Body of pancreas (tissue), 4 donors: ENCODE measurements at places on chromosomes 4 and X. TPM values are rescaled to one million over a fixed set of nuclear protein-coding genes. Genes with fewer than 3 reads are reported as not detected.

Gene SUPT20HL2
- total RNA-seq: not detected

Gene RP2
- total RNA-seq: 0.99 TPM

Gene LARP1B
- total RNA-seq: 49.8 TPM

Gene RUFY3
- total RNA-seq: 46.4 TPM

Gene TSC22D3
- total RNA-seq: 144 TPM

Gene HPGD
- total RNA-seq: 0.33 TPM

Gene SMR3B
- total RNA-seq: not detected

Gene TIGD4
- 3.0 TPM for total RNA-seq

Gene UGT2B11
- not detected for total RNA-seq

Gene CT45A3
- total RNA-seq: not detected

Gene TREX2
- total RNA-seq: 1.6 TPM

Gene PGAM4
- not detected for total RNA-seq

Gene USP17L17
- not detected for total RNA-seq

Gene POU4F2
- not detected for total RNA-seq

Gene ADH7
- total RNA-seq: not detected

Gene RAI2
- total RNA-seq: 8.6 TPM

Gene PAGE2
- total RNA-seq: not detected

Gene ATOH1
- total RNA-seq: not detected

Gene PCSK1N
- total RNA-seq: 110 TPM

Gene FAM9B
- total RNA-seq: not detected

Gene NEIL3
- not detected for total RNA-seq

Gene TEX13D
- total RNA-seq: not detected

Gene TTC29
- not detected for total RNA-seq

Gene PDE5A
- total RNA-seq: 12.5 TPM

Gene KCNE5
- not detected for total RNA-seq

Gene NAA11
- total RNA-seq: not detected

Gene PAGE2B
- total RNA-seq: not detected

Gene CT45A7
- not detected for total RNA-seq

Gene HPSE
- 0.99 TPM for total RNA-seq

Gene CTAG2
- total RNA-seq: not detected

Gene MAGEA3
- not detected for total RNA-seq

Gene PCYT1B
- 3.0 TPM for total RNA-seq

Gene AR
- total RNA-seq: 8.2 TPM

Gene AKAP4
- total RNA-seq: not detected

Gene UGT2B7
- total RNA-seq: not detected

Gene MAGEC3
- not detected for total RNA-seq

Gene UCP1
- total RNA-seq: not detected

Gene TMEM271
- total RNA-seq: not detected

Gene PHKA2
- total RNA-seq: 21.0 TPM

Gene GAGE12H
- not detected for total RNA-seq

Gene TMPRSS11E
- total RNA-seq: 0.99 TPM

Gene NEXMIF
- total RNA-seq: 2.3 TPM

Gene ZNF827
- 13.8 TPM for total RNA-seq

Gene CNGA1
- total RNA-seq: 1.8 TPM

Gene SLC49A3
- 8.2 TPM for total RNA-seq

Gene ASB12
- total RNA-seq: not detected

Gene GUCY1B1
- total RNA-seq: 9.6 TPM

Gene THAP6
- total RNA-seq: 15.8 TPM

Gene ATRX
- total RNA-seq: 73.4 TPM

Gene FGB
- total RNA-seq: not detected

Gene GAGE2A
- total RNA-seq: not detected

Gene BCAP31
- total RNA-seq: 64.6 TPM

Gene CSN1S1
- not detected for total RNA-seq

Gene C4orf51
- not detected for total RNA-seq

Gene GAB3
- total RNA-seq: 0.66 TPM

Gene METTL14
- 8.0 TPM for total RNA-seq

Gene PABPC4L
- 0.33 TPM for total RNA-seq

Gene IL1RAPL1
- total RNA-seq: 0.26 TPM
